ENCODE measurements at places on chromosomes 1 and 21. TPM values are rescaled to one million over a fixed set of nuclear protein-coding genes. Genes with fewer than 3 reads are reported as not detected.

SAMSN1 gene
- total RNA-seq: 45.5 TPM

KIAA1614 gene
- 0.24 TPM for total RNA-seq

FHAD1 gene
- total RNA-seq: 0.80 TPM

GLMN gene
- total RNA-seq: 11.5 TPM

FTCD gene
- not detected for total RNA-seq

NUDT4B gene
- not detected for total RNA-seq

PATJ gene
- 11.4 TPM for total RNA-seq

KLHDC7A gene
- not detected for total RNA-seq

DYNLT5 gene
- not detected for total RNA-seq

LEMD1 gene
- not detected for total RNA-seq

AXDND1 gene
- 0.40 TPM for total RNA-seq

APCS gene
- total RNA-seq: 0.45 TPM

IL10 gene
- 0.67 TPM for total RNA-seq

CCDC181 gene
- total RNA-seq: not detected

CLDN17 gene
- total RNA-seq: not detected

CELA3B gene
- 4.1 TPM for total RNA-seq

TMEM125 gene
- 1.1 TPM for total RNA-seq

IL22RA1 gene
- 0.08 TPM for total RNA-seq

TMPRSS2 gene
- 0.16 TPM for total RNA-seq

PTPN7 gene
- 99.8 TPM for total RNA-seq

MYOG gene
- total RNA-seq: not detected

TMEM269 gene
- 0.13 TPM for total RNA-seq

MASP2 gene
- not detected for total RNA-seq

IFI44 gene
- total RNA-seq: 79.2 TPM

NOS1AP gene
- total RNA-seq: 0.15 TPM

MMEL1 gene
- total RNA-seq: not detected

PBX1 gene
- total RNA-seq: 0.28 TPM

KIF26B gene
- total RNA-seq: 11.6 TPM

CLEC20A gene
- total RNA-seq: not detected

PGBD5 gene
- 0.03 TPM for total RNA-seq

CHD1L gene
- total RNA-seq: 45.7 TPM
